ENCODE measurements at places on chromosomes 16 and 17.
A peak's percentile ranks its signal among the peaks of the same experiment; 100 is the strongest.

GRCh38 chr17:61662741-61663140 is 71.7 kb upstream of the NACA2 start:
- DNase-seq: no peak

DNA sequence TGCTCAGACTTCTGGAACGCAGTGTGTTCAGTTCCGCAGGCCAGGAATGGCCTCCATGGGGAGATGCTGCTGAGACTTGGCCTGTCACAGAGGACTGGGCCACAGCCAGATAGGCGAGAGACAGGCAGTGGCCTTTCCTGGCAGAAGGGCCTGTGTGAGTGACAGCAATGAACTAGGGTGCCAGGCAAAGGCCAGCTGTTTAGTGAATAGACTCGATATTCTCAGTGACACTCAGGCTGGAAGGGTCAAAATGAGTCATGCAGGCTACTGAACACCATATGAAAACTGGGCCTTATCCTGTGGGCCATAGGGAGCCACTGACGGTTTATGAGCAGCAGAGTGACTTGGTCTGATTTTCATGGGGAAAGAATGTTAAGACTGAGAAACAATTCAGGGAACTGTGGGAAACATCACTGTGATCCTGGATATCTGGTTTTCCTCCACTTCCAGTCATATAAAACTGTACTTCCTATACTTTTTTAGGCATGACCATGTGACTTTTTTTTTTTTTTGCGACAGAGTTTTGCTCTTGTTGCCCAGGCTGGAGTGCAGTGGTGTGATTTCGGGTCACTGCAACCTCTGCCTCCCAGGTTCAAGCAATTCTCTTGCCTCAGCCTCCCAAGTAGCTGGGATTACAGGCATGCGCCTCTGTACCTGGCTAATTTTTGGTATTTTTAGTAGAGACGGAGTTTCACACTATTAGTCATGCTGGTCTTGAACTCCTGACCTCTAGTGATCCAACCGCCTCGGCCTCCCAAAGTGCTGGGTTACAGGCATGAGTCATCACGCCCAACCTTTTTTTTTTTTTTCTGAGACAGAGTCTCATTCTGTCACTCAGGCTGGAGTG is 5.2 kb upstream of the NUBP1 start:
- DNase-seq: peak; percentile 29

GRCh38 chr17:69884356-69884755 is 190.7 kb upstream of the KCNJ16 start:
- DNase-seq: no peak

- DNase-seq: no peak
Measured at GRCh38 chr17:76381633-76382350, 2.6 kb upstream of the SPHK1 start.

DNA sequence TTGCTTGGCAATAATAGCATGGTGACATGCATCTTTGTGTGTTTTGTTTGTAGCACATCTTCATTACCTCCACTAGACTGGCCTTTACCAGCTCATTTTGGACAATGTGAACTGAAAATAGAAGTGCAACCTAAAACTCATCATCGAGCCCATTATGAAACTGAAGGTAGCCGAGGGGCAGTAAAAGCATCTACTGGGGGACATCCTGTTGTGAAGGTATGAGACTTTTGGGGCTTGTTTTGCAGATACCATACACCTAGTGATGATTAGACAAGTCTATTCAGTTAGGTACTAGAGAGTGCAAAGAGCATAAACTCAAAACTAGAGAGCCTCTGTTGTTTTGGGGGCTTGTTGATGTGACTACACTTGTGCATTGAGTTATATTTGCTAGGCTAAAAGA is 41.2 kb downstream of the NFATC3 start:
- no peak for DNase-seq

DNA sequence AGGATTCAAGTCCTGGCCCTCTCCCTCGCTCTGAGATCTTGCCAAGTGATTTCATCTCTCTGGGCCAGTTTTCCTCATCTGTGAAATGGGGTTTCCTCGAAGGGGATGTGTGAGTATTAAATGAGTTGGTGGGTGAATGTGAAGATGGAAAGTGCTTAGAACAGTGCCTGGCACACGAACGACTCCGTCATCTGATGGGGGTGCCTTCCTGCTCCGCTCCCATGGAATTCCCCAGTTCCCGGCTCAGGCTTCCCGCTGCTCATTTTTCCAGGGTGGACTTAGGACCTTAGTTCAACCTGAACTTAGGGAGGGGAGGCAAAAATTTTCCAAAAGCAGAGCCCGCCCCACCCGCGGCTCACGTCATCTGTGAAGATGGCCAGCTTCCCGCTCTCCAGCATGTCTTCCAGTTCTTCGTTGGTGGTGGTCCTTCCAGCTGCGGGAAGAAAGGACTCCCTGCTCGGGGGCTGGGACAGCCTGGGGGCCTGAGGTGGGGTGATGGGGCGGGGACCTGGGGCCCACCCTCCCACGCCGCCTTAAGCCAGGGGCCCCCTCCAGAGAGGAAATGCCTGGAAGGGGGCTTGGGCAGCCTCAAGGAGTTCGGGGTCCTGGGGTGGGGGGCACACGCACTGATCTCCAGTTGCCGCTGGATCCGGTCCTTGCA is 11.4 kb downstream of the HSD3B7 start:
- DNase-seq: peak; percentile 72

GRCh38 chr17:39675390-39676082 is 7.3 kb downstream of the PNMT start:
- no peak for DNase-seq

GRCh38 chr17:77861981-77862645 is 96.4 kb upstream of the TNRC6C start:
- DNase-seq: no peak

GRCh38 chr16:11990702-11991390 is 14.3 kb downstream of the SNX29 start:
- DNase-seq: no peak

GRCh38 chr17:51228161-51228560 is 31.7 kb downstream of the MBTD1 start:
- no peak for DNase-seq

- peak; percentile 80 for DNase-seq
Measured at GRCh38 chr17:58324409-58325288, 3.9 kb downstream of the TSPOAP1 start.

DNA sequence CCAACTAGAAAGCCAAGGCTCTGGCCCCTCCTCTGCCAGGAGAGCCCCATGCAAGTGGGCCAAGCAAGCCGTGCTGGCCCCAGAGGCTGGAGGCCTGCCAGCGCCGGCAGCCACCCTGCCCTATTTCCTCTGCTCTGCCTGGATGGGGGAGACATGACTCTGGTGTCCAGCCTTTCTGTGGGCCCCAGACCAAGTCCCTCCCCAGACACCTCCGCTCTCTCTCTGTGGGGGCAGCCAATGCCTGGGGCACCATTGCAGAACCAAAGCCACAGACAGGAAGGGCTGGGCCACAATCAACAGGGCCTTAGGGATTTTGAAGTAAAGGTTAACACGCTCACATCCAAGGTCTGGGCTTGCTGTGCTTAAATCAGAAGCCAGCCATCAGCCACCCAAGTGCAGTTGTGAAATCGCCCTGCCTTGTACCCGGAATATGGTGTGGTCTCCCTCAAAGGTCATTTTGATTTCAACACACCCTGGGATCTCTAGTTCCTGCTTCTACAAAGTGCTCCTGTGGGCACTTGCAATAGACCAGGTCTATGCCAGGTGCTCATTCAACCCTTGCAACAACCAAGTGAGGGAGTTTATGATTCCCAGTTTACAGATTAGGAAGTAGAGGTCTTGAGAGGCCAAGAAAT is 63.5 kb upstream of the TEX2 start:
- DNase-seq: no peak

GRCh38 chr17:59178266-59178985 is 22.9 kb downstream of the PRR11 start:
- DNase-seq: no peak

GRCh38 chr16:48788475-48788874 is 178.5 kb upstream of the N4BP1 start:
- DNase-seq: no peak

- peak; percentile 98 for DNase-seq
Measured at GRCh38 chr17:58391302-58391984, 25.9 kb downstream of the RNF43 start.

- no peak for DNase-seq
Measured at GRCh38 chr17:82957961-82958561, 118.2 kb upstream of the ZNF750 start.

- no peak for DNase-seq
Measured at GRCh38 chr16:57876210-57876609, 73.9 kb upstream of the KIFC3 start.

DNA sequence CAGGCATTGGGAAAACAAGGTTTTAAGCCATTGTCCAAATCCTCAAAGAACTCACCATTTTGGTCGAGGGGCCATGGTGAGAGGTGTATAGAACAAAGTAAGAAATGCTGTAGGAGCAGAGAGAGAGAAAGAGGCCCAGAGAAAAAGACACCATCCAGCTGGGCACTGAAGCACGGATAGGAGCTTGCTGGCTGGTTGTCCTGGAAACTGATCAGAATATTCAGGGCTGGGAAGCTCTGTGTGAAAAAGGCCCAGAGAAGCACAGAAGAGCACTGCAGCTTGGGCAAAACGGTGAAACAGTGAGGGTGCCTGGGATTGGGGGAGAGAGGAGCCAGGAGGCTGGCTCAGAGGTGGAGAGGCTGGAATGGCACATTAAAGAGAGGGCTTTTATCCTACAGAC is 16.5 kb downstream of the HS3ST3B1 start:
- DNase-seq: no peak

DNA sequence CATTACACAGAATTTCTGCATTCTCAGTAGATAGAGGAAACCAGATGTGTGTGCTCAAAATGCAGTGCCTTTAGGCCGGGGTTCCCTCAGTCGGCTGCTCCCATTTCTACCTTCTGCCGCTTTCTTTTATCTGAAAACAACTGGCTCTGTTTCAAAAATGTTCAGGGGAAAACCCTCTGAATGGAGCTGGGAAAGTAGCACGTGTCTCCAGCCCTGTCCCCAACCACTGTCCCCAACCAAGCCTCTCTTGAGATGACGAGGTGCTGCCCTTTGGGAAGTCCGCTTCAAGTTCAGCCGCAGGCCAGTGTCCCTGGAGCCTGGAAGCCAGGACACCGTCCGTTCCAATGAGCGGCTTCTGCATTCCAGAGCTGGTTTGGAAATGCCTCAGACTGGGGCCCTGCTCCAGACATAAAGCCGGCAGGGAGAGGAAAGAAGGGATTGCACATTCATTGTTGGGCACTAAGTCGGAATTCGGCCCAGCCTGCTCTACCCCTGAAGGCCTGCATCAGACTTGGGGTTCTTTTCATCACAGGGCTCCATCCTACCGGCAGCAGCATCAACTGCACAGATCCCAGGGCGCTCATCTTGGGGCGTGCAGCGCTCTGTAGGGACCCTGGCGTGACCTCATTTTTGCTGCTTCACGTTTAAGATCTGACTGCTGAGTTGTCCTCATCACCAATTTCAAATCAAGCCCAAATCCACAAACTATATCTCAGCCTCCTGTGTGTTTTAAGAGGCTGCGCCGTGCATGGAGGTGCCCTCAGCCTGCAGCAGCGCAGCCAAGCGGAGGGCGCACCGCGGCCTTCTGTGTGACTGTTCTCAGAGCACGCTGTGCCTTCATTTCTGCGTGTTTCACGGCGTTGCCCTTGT is 111.3 kb downstream of the BANP start:
- DNase-seq: no peak

DNA sequence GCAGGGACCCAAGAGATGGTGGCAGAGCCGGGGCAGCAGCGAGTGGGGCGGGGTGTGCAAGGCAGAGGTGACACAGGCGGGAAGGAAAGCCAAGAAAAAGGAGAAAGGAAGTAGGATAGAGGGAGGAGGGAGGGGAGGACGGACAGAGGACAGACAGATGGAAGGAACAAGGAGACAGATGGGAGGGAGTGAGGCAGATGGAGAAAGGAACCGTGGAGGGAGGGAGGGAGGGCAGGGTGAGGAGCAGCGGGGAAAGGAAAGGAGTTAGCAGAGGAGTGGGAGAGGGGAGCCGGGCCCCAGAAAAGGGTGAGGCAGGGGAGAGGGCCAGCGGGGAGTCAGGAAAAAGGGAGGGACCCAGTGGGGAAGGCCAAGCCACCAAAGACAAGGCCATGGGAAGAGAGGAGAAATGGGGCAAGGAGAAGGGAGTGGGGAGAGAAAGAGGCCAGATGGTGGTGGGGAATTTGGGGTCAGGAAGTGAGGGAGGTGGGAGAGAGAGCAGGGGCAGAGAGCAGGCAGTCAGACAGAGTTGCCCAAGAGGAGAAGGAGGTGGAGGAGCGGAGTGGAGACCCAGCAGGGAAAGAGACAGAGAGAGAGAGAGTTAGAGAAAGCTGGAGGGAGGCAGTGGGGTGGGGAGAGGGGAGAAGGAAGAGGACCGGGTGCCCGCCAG is 13.2 kb upstream of the ASGR1 start:
- no peak for DNase-seq

- DNase-seq: peak; percentile 67
Measured at GRCh38 chr16:75074920-75075687, 41.5 kb downstream of the LDHD start.

GRCh38 chr17:60577147-60577915 is 22.7 kb upstream of the PPM1D start:
- DNase-seq: peak; percentile 36

GRCh38 chr16:75921281-75921680 is 195.0 kb upstream of the CPHXL start:
- DNase-seq: no peak

DNA sequence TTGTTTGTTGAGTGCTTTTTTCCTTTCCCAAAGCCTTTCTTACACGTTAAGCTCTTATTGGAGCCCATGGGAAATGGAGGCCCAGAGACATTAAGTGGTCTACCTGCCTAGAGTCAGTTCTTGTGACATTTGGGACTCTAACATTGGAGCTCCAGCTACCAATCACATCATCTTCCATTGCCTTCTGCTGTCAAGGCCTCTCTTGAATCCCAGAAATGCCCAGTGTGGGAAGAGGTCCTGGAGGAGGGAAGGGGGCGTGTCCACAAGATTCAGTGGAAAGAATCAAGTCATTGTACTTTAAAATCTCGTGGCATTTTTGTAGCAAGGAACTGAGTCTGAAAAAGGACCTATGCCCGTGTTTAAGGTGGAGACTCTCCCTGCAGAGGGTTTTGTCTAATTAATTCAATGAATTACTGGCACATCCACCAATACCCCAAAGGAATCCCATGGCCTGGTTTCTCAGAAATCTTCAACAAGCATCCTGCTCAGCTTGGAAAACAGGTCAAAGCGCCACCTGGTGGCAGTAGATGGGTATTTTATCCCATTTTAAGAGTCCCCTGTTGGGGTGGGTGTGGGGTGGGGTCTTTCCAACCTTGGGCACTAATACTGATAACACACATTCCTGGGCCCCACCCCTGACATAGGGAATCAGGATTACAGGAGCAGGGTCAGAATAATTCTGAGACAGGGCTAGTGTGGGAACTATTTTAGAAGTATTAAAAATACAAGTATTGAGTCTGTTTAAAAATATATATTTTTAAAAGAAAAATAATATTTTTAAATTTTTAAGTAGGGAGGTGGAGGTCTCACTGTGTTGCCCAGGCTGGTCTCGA is 24.6 kb downstream of the GPT2 start:
- DNase-seq: peak; percentile 46
